CD4-positive, alpha-beta T cell treated with Interleukin-4 for 1 hour (primary cell): ENCODE measurements at places on chromosomes 3 and 15.

- peak; percentile 57 for DNase-seq
Observed at GRCh38 chr15:38440353-38441129, 13.4 kb upstream of the FAM98B start.

- peak; percentile 66 for DNase-seq
Observed at GRCh38 chr15:90286678-90287077, 21.2 kb downstream of the NGRN start.

GRCh38 chr15:85444122-85444745 lies 63.8 kb downstream of the AKAP13 start:
- no peak for DNase-seq

DNA sequence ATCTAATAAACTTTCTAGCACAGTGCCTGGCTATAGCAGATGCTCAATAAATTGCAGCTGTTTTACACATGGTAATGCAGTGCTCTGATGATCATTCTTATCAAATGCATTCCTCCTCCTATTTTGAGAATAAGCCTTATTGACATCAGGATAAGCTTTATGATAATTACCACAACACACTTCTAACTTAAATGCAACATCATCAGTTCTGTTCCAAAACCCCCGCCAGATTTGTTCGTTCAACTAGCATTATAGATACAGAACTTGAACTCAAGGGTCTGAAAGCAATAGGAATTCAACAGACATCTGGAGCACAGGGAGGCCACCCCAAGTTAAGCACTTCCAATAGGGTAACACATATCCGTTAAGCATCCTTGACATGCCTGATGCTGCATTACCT lies 684.4 kb upstream of the LMCD1 start:
- no peak for DNase-seq

- DNase-seq = peak; percentile 60
Observed at GRCh38 chr3:107690522-107691138, 167.9 kb downstream of the BBX start.
